DND-41 (cell line): ENCODE measurements at places on chromosomes 6 and 20.

DNA sequence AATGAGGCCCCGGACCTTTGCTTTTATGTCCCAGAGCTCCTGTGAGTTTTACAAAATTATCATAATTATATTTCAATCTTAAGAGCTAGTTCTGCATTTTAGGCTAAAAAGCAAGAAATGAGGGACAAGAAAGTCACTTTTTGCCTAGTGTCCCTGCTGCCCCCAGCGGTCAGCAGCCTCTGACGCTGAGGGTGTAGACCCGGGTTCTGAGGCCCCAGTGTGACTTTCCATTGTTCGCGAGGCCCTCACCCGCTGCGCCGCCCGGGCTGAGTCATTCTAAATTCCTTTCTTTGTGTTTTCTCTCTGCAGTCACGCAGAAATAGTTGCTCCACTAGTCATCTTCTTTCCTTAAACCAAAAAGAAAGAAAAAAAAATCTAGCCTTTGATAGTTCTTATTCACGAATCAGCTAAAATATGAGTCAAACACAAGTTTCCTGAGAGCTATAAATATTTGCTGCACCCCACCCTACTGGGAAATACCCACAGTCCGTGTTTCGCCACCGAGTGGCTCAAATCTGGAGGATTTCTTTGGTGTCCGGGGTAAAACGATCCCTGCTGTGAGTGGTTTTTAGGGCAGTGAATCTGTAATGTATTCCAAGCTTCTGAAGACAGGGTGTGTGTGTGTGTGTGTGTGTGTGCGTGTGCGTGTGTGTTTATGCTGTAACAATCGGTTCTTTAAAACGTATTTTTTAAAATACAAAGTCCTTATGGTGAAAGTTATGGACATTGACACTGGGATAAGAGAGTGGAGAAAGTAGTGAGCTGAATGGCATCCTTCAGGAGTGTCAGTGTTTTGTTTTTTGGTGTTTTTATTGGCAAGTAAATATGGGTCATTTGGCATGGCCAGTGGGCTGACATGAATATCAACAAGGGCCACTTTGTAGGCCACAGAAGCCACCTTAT is 59.7 kb upstream of the EEF1A1 start:
- no peak for DNase-seq

GRCh38 chr20:41307021-41307420 is 10.5 kb downstream of the ZHX3 start:
- no peak for DNase-seq

GRCh38 chr6:156525541-156525940 is 251.6 kb upstream of the ARID1B start:
- DNase-seq: no peak

DNA sequence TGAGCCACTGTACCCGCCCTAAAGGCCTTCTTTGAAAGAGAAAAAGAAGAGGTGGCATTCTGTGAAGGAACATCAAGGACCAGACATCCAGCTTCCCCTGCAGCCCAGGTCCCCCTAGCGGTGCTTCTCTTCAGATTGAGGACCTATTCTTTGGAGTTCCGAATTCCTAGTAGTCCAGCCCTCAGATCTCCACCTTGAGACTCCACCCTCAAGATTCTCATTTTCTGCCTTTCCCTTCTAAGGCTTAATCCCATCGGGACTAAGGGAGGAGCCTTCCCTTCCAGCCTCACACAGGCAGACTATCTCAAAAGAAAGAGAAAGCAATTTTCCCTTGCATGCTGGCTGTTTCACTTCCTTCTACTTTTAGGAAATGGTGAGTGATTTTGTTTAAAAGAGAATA is 32.5 kb downstream of the MUC22 start:
- DNase-seq: no peak

DNA sequence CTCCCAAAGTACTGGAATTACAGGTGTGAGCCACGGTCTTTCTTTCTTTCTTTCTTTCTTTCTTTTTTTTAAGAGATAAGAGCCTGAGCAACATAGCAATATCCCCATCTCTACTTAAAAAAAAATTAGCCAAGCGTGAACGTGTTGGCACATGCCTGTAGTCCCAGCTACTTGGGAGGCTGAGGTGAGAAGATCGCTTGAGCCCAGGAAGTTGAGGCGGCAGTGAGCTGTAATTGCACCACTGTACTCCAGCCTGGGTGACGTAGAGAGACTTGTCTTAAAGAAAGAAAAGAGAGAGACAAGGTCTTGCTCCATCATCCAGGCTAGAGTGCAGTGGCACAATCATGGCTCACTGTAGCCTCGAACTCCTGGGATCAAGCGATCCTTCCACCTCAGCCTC is 162.0 kb upstream of the MLN start:
- DNase-seq: no peak

- no peak for DNase-seq
Observed at GRCh38 chr6:14361297-14361696, 243.7 kb downstream of the CD83 start.

DNA sequence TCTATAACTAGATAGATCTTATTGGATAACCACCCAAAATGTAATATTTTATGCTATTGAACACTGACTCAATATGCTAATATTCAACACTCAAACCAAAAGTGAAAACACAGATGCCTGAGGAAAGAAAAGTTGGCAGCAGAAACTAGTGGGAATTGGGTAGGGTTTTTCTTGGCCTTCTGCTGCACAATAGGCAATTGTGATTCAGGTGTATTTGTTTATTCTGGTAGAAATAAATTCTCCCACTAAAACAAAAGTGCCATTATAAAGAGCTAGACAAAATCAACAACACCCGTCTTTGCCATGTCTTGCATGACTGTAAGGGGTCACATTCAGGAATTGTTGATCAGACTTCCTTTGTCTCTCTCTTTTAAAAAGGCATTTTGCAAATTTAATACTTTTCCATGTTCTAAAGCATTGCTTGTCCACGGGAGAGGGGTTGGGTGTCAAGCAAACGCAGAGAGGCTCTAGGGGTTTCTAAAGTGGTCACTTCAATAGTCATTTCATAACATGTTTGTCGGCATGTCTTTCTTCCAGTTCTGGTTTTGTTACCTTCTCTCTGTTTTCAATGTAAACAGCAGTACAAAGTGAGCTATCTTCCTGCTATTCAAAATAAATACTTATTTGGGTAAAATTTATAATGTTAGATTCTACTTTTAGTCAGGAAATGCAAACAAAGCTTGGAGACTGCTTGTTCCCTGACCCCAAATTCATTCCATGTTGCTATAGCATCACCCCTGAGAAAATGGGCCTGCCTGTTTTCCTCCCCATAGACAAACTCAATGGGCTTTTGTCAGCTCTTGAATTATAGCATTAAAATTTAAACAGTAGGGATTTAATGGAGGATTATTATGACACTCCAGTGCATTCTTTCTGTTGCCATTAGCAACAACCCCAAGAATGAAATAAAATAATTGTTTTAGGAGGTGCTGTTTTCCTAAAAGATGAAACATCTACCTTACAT is 217.0 kb upstream of the CCN2 start:
- no peak for DNase-seq

DNA sequence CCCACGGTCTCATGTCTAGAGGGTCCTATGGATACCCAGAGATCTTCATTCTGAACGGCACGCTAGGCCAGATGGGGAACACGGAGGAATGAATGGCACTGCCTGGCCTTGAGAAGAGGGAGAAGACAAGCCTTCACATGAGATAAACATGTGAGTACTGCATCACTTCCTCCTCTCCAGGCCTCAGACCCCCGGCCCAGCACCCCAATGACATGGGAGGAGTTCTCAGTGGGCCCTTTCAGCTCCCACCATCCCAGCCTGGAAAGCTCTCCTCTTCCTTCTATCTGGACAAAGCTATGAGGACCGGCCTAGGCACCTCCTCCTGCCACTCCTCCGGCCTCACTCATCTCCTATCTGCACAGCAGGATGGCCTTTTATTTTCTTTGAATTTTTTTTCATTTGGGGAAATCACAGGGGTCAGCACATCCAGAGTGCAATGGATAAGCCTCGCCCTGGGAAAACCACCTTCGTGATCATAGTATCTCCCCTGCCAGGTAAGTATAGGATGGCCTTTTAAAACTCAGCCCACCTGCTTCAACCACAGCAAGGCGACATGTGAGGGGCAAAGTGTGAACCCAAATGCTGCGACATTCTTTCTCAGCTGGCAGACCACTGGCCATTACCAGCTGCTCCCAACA is 39.2 kb upstream of the CDKN1A start:
- no peak for DNase-seq

GRCh38 chr6:126537061-126537816 is 197.3 kb downstream of the CENPW start:
- no peak for DNase-seq

GRCh38 chr20:8265588-8265987 is 133.5 kb downstream of the PLCB1 start:
- DNase-seq: no peak
